ENCODE measurements at places on chromosomes 12 and 14.

DNA sequence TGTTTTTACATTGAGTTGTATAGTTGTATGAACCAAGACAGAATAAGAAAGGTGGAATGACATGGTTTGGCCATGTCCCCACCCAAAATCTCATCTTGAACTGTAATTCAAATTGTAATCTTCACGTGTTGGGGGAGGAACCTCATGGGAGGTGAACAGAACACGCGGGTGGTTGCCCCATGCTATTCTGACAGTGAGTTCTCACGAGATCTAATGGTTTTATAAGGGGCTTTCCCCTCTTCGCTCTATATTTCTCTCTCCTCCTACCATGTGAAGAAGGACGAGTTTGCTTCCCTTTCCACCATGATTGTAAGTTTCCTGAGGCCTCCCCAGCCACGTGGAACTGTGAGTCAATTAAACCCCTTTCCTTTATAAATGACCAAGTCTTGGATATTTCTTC is 25.3 kb downstream of the DDHD1 start:
- DNase-seq = no peak

GRCh38 chr12:131375261-131375971 is 335.5 kb upstream of the SFSWAP start:
- no peak for DNase-seq

DNA sequence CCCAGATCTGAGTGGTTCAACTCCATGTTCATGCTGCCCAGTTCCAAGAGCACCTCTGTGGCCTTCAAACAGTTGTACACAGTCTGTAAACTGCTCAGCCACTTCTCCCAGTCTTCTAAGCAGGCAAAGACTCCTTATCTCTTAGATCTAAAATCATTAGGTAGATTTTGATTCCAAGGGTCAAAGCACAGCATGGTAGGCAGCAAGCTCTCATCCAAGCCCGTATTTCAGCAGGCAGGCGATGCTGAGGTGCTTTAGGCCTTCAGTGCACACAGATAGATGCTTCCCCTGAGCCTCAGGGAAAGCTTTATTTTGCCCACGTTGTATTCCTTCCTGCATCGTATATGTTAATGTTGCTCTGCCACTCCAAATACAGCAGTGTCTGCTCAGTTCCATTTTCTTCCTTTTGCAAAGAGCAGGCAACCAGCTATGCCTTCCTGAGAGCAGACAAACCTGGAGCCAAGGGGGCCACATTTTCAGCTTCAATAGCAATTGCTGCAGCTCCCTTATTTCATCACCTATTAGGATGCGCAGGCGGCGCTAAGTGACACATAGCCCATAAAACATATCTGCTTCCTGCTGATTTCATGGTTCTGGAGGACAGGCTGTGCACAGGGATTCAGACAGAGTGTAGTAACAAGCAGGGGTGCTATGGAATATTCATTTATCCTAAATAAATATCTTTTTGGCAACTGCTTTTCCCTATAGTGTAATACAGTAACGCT is 67.5 kb downstream of the ETV6 start:
- no peak for DNase-seq

GRCh38 chr14:73245480-73246325 is 8.4 kb downstream of the PAPLN start:
- peak; percentile 61 for DNase-seq

DNA sequence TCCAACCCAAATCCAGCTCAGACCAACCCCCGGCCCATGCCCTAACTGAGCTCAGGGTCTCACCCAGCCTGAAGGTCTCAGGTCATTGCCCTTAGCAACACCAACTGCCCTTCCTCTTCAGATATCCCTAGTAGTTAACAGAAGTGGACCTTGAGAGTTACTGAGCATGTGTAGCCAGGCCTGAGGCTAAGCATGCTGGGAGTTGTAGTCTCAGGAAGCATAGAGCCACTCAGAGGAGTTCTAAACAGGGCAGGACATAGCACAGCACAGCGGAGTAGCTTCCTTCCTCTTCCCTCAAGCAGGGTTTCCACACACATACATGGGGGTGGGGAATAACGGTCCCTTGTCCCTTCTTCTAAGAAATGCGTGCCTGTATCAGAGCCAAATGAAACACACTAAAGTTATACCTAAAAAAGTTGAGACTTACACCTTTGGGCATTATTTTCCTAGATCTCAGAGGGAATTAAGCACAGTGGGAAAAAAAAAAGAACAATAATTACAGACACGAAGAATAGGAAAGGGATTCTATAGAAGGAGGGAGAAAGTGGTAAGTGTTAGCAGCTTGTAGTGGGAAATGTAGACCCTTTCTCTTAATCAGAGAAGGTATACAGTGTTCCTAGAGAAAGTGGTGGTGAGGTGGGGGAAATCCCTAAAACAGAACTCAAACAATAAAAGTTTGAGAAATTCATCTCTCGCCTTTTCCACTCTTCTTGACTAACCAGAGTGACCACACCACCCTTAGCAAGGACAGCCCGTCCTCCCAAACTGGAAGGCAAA is 4.4 kb downstream of the KMT2D start:
- DNase-seq = peak; percentile 79

GRCh38 chr12:13218641-13219040 is 22.1 kb downstream of the EMP1 start:
- DNase-seq = peak; percentile 44

DNA sequence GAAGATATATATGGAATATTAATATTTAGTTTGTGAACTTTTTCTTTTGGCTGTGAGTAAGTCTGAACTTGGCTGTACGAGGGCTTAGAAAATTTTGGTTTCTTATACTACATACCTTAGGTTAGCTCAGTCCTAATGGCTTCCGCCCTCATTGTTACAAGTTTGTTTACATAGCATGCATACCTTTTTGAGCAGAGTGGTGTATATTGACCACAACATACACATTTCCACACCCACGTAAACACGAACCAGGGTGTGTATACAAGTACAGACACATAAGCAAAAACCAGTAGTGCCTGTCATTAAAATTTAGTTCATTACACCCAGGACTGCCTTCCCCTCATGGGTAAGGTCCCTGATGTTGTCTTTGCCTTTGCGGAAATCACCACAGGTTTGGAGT is 230.2 kb upstream of the RGS6 start:
- no peak for DNase-seq

DNA sequence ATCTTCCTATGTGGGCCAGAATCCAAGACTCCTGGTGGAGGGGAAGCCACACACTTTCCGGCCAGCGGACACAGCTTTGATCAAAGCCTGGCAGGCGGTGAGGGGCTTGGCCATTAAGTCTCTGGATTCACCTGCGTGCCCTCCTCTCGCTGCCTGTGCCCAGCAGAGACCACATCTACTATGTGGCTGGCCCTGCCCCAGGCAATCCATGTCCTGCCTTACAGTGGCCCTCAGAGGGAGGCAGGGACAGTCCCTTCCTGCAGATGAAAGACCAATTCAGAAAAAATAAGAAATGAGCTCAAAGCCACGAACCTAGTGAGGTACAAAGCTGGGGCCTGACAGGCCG is 82.7 kb upstream of the GPR68 start:
- DNase-seq = no peak

DNA sequence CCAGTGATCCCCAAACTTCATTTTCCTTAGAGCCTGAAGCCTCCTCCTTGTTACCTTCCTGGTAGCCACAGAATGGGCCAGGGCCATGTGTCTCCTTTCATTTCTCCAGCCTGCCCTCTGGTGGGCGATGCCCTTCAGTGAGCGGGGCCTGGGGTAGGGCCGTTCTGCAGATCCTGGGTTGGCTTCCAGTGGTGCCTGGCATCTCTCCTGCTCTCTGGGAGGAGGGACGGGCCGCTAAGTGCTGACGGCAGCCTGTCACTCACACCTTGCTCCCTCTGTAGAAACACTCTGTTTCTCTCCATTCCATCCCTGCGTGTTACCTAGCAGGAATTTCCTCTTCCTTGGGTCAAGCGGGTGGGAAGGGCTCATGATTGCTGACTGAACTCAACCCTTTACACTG is 232.1 kb downstream of the CACNA1C start:
- peak; percentile 72 for DNase-seq

DNA sequence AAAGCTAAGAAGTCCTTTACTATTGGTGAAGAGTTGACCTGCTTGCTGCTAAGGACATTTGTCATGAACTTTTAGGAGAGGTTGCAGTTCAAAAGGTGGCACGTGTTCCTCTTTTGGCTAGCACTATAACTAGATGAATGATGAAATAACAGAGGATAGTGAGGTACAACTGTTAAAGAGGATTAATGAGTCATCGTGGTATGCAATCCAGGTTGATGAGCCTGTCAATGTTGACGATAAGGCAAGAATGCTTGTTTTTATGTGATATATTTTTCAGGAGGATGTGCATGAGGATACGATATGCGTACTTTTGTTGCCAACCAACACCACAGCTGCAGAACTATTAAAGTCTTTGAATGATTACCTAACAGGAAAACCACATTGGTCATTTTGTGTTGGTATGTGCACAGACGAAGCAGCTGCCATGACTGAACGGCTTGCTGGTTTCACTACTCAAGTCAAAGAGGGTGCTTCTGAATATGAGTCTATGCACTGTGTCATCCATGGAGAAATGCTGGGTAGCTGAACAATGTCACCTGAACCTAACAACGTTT is 10.6 kb downstream of the CEP128 start:
- DNase-seq = peak; percentile 54

DNA sequence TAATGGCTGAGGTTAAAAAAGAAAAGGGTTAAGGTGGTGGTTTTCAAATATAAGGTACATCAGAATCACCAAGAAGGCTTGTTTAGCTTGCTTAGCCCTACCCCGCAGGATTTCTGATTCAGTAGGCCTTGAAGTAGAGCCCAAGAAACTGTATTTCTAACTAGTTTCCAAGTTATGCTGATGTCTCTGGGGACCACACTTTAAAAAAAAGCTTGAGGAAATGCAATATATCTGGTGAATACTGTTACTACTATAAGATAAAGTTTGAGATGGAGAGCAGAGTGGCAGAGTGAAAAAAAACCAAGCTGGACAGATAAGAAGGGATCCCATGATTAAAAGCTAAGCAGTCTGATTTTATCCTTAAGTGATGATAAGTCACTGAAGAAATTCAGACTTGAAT is 18.3 kb upstream of the GXYLT1 start:
- no peak for DNase-seq

DNA sequence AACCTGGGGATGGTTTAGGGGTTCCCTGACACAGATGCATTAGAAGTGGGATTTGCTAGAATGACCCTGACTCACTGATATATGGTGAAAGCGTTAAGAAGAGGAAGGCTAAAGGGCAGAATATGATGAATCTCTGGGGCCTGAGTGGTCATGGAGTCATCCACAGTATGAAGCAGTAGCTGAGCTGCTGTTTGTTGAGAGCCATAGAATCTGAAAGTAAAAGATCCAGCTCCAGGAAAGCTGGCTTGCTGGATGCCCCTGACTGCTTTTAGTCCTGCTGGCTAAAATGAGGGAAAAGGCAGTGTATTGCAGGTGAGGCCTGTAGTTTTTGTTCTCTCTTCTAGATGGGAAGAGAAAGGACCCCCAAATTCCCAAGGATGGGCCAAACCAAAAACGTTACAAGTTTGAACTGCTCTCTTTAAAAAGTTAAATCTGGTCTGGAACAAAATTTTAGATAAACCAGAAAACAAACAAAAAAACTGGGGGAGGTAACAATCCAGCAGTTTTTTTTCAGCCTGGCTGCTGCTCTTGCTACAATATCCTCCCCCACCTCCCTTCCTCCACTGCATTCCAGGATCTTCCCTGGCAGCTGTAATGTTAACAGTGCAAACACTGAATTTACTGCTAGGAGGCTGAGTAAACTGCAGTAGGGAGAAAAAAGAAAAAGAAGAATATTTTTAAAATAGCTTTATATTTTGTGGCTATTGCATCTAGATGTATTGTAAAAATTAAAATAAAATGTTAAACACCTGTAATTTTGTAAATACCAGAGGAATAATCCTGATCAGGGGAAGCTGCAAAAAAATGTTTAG is 16.5 kb downstream of the SEL1L start:
- peak; percentile 63 for DNase-seq

GRCh38 chr12:41190338-41190737 is 2.2 kb downstream of the PDZRN4 start:
- DNase-seq = no peak

- no peak for DNase-seq
Measured at GRCh38 chr12:88291498-88292131, 149.5 kb downstream of the TMTC3 start.

GRCh38 chr12:66662729-66663128 is 16.1 kb downstream of the GRIP1 start:
- no peak for DNase-seq

GRCh38 chr12:92601176-92601575 is 101.6 kb upstream of the PLEKHG7 start:
- no peak for DNase-seq

- DNase-seq = no peak
Measured at GRCh38 chr12:97194546-97194945, 268.1 kb upstream of the RMST start.

DNA sequence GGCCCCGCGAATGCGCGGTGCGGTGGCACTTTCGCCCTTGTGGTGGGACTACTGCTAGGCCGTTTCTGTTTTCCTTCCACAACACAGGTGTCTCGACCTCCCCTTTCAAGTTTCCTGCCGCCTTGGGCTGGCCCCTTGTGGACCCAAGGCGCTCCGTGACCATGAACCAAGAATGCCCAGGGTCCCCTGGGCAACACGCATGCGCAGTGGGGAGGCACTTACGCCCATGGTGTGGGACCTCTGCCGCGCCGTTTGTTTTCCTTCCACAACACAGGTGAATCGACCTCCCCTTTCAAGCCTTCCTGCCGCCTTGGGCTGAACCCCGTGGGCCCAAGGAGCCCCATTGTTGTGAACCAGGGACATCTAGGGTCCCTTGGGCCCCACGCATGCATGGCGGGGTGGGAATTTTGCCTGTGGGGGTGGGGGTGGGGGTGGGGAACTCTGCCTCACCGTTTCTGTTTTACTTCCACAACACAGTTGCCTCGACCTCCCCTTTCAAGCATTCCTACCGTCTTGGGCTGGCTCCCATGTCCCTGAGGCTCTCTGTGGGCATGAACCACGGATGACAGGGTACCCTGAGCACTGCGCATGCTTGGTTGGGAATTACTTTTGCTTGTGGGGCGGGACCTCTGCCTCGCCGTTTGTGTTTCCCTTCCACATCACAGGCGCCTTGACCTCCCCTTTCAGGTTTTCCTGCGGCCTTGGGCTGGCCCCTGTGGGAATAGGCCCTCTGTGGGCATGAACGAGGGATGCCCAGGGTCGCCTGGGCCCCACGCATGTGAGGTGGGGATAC is 355.1 kb downstream of the ALG10 start:
- no peak for DNase-seq

- DNase-seq = peak; percentile 41
Measured at GRCh38 chr12:111616177-111616623, 17.1 kb upstream of the ATXN2 start.

- DNase-seq = peak; percentile 57
Measured at GRCh38 chr12:53218551-53219291, 11.7 kb upstream of the ITGB7 start.

DNA sequence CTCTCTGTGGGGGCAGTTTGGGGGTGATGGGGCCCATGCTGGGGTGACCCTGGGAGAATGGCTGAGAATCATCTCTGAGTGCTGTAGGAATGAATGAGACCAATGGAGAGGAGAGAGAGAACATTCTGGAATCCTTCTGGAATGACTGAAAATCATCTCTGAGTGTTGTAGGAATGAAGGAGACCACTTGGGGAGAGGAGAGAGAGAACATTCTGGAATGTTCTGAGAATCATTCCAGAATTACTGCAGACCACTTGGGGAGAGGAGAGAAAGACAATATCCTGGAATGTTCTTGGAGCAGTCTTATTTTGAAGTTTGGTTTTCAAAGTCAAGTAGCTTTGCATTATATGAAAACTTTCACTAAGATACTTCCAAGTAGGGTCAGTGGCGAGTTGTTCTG is 64.3 kb downstream of the ZNF664 start:
- DNase-seq = no peak

- no peak for DNase-seq
Measured at GRCh38 chr12:83753904-83754303, 1067.2 kb downstream of the TMTC2 start.

Data from fibroblast of gingiva (primary cell).